SW480 (cell line): ENCODE measurements at places on chromosomes 1 and 21.

DNA sequence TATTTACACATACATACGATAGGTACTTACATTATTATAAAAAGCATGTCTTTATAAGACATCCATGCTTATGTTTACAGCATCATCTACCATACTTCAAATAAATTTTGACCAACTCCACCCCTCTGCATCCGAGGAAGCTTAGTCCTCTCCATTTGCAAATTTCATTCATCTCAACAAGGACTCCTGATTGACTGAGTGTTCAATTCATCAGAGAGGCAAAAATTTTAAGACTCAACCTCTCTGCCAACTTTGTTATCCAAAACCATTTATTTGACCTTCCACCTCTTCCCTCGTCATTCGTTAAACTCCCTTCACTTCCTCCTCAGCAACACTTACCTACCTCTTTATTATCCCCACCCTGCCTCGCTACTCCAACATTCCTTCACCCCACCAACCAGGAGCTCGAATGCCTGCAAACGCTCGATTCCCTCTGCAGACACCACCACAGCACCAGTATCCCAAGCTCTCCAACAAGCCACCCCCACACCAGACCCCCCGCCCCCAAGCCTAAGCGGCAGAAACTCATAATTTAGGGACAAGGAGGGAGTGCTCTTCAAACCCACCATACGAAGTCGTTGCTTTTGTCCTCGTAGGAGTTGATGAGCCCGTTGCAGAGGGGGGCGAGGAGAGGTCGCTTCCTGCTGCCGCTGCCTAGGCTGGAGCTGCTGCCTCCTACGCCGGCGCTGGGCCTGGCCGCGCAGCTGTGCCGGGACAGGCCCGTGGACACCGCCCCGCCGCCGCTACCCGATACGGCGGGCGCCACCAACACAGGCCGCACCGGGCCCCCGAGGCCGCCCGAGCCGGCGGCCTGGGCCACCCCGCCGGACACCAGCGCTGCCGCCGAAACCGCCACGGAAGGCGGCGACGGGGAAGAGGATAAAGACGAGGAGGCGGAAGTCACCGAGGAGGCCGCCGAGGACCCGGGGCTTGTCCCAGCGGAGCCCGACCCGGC, 803 bp downstream of the COP1 start:
- DNase-seq, result peak; percentile 56

DNA sequence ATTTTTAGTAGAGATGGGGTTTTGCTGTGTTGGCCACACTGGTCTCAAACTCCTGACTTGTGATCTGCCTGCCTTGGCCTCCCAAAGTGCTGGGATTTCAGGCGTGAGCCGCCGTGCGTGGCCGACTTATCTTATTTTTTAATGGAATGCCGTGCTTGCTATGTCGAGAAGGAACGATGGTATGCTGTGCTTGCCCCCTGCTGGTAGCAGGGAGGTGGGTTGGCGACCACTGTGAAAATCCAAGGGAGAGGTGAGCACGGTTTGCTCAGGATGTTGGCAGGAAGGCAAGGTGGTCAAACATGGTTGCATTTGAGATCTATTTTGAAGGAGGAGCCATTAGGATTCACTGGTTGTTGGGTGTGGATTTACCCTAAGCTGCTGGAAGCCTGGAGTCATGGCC, 45.8 kb upstream of the RCC2 start:
- no peak for DNase-seq

- no peak for DNase-seq
These were observed 4.4 kb downstream of the B4GALT3 start for GRCh38 chr1:161172776-161173376.

DNA sequence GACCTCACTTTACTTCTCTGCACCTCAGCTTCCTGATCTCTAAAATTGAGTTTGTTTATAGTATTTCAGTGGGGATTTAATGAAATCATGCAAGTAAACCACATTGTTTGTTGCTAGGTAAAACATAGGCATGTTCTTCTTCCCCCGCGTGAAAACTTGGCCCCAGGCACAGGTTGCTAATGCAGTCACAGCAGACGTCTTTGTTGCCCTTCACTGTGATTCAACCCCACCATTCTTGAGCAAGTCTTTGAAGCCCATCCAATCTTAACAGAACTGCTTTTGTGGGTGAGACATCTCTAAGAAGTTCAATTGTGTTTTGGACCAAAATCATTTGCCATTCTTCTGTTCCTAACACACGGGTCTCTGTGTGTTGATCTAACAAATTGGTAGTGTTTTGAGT, 185.5 kb downstream of the ZNF281 start:
- DNase-seq, result no peak

- no peak for DNase-seq
These were observed 115.1 kb upstream of the JUN start for GRCh38 chr1:58898739-58899586.

- DNase-seq, result no peak
These were observed 3.6 kb upstream of the COL11A1 start for GRCh38 chr1:103111926-103112325.

DNA sequence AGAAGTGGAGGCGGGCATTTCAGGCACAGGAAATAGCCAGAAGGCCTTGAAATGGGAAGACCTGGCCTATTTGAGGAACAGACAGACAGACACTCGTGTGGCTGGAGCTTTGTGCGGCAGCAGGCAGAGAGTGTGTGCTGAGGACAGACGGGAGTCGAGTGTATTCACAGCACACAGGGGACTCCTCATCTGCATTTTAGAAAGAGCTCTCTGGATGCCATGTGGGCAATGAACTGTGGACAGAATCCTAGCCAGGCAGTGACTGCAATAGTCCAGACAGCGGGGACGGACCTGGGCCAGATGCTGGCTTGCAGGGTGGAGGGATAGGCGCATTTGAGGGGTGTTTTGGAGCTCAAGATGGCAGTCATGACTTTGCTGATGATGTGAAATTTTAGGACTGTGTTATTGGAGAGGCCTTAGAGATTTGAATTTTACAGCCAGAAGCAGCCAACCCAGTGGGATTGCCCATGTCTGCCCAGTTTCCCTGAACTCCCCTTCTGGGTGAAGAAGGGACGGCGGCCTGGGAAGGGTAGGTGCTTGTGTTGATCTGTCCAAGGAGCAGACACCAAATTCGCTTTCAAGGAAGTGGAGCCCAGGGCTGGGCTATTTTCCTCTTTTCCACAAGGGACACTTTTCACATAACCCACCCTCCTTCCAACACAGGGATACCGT, 43.7 kb downstream of the CHAF1B start:
- DNase-seq, result no peak

- DNase-seq, result no peak
These were observed 32.3 kb downstream of the LRRC53 start for GRCh38 chr1:74480068-74480467.

DNA sequence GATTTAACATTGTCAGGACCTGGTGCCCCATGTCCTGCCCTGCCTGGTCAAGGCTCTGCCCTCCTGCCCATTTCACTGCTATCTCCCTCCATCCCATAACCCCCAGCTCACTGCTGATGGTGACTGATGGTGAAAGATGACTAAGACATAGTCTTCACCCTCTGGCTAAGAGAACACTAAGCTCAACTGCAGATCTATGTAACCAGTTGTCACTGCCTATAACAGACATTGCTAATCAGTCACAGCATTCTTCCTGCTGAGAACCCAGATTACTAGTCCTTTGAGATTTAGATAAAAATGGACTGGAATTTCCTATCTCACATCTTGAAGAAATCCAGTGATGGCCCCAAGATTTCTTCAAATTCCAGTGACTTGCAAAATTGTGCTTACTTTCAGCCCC, 8.0 kb upstream of the ZNF362 start:
- DNase-seq, result no peak

DNA sequence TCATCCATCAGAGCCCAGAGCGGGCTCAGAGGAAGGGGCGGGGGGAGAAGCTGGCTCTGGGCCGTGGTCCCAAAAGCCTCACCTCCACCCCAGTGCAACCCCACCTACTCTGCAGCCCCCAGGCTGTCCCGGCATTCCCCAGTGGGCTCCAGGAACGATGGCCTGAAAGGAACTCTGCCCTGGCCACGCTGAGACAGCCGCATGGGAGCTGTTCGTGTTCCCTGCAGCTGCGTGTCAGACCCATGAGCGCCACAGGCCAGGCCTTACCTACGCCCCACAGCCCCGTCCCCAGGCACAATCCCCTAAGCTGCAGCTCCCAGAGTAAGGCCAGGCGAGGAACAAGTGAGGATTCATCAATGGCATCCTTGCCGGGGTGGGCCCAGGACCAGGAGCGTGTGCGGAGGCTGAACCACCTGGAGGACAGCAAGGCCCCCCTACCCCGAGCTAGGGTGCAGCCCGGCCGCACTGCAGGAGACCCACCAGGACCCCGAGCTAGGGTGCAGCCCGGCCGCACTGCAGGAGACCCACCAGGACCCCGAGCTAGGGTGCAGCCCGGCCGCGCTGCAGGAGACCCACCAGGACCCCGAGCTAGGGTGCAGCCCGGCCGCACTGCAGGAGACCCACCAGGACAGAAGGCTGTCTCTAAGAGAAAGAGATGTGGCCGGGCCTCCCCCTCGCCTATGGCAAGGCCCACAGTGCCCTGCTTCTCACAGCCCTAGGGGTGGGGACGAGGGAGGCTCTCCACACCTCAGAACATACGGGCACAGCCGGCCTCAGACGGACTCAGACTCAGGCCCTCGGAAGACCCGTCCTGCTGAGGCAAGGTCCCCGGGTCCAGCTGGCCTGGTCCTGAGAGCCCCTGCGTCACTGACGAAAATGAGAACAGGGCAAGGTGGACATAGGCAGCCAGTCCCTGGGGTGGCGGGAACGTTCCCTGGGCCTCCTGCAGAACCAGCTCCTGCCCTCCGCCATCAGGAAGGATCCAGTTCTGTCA, 26.5 kb upstream of the ARHGEF16 start:
- DNase-seq, result no peak

DNA sequence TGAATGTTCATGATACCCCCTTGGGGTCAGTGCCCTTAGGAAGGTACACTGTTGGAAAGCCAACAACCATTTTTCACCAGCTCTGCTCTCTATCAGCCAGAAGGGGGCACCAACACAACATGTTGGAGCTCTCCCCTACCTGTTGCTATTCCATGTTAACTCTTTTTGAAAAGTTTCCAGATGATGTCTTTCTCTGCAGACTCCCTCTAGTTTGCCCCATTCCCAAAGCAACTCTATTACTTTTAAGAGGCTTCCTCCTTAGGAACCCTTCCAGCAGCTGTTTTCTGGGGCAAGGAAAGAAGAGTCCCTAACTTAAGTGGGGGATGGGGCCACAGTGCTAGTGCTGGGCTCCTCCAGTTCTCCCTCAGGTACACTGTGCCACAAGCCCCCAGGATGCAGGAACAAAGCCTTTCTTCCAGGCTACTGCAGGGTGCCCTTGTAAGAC, 22.9 kb upstream of the NDC1 start:
- DNase-seq, result peak; percentile 61

DNA sequence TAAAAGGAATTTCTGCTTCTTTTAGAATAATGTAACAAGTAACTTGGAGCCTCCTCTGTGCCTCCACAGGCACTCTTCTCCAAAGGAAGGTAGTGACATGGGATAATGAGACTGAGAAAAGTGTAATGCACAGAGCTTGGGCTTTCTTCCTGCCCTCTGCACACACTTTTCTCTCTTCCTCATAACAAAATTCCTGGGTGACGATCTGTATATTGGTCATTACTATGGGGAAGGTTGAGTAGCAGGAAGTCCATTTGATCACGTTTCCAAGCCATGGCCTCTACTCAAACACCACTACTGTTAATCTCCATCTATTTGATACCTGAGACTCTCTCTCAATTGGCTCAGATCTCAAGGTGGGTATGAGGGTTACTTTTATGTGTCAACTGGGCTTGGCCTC, 113.9 kb downstream of the GRIK1 start:
- DNase-seq, result no peak

GRCh38 chr21:37373539-37373938, 7.0 kb downstream of the DYRK1A start:
- DNase-seq, result peak; percentile 17

DNA sequence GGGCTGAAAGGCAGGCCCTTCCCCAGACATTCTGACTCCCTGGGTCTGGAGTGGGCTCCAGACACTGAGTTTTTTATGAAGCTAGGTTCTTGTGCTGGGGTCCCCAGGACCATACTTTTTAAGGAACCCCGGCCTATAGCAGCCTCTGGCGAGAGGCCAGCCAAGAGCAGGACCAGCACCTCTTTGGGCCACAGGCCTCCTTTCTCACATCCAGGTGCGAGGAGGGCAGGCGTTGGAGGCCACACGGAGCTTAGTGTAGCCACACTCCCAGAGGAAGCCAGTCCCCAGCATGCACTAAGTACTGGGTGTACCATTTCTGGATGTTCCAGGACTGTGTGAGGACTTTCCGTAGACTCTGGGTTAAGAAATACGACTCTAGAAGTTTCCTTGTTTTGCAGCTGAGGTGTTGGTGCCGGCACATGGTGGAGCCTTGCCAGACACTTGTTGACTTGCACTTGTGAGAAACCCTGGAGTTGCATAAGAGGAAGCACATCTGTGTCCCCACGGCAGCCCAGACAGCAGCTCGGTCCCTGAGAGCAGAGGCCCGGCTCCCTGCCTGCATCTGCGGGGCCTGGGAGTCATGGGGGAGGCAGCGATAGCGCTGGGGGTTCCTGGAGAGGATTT, 122.2 kb upstream of the VAMP3 start:
- no peak for DNase-seq

- no peak for DNase-seq
These were observed 6.5 kb downstream of the S100A9 start for GRCh38 chr1:153364156-153364555.

GRCh38 chr1:164756741-164757140, 197.8 kb downstream of the PBX1 start:
- no peak for DNase-seq

DNA sequence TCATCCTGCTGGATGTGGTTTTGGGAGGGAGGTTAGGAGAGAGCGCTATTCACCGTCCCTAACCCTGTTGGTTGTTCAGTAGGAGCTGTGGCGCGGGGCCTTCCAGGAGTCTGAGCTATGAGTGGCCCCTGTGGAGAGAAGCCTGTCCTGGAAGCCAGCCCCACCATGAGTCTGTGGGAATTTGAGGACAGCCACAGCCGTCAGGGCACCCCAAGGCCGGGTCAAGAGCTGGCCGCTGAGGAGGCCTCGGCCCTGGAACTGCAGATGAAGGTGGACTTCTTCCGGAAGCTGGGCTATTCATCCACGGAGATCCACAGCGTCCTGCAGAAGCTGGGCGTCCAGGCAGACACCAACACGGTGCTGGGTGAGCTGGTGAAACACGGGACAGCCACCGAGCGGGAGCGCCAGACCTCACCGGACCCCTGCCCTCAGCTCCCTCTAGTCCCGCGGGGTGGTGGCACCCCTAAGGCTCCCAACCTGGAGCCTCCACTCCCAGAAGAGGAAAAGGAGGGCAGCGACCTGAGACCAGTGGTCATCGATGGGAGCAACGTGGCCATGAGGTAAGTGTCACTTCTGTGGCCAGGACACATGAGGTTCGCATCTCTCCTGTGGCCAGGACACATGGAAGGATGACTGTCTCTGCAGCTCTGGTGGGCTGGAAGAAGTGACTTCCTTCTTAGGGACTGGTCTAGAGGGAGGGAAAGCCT, 1.2 kb downstream of the ZC3H12A start:
- DNase-seq, result peak; percentile 25

DNA sequence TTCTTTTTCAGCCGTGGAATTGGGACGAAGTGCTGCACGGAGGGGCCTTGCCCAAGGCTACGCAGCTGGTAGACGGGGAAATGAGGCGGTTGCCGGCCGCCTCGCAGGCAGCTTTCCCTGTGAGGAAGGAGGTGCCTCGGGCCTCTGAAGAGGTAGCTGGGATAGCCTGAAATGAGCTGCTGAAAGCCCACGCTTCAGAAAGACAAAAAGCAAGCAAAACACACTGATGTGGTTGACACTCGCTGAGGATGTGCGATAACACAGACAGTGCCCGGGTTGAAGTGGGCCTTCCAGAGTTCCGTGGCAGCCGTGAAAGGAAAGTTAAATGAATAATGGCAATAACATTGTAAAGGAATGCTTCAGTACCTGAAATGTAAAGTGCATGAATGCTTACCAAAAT, 47.2 kb downstream of the S1PR1 start:
- no peak for DNase-seq

- no peak for DNase-seq
These were observed 31.5 kb downstream of the TNFSF4 start for GRCh38 chr1:173175514-173176145.
